HFFc6 (cell line): ENCODE measurements at places on chromosomes 6 and 20. TPM values are rescaled to one million over a fixed set of nuclear protein-coding genes. Genes with fewer than 3 reads are reported as not detected.

The TRAPPC3L gene
- 0.24 to 0.44 TPM (median 0.34 TPM) in 3 replicates for total RNA-seq

DNA sequence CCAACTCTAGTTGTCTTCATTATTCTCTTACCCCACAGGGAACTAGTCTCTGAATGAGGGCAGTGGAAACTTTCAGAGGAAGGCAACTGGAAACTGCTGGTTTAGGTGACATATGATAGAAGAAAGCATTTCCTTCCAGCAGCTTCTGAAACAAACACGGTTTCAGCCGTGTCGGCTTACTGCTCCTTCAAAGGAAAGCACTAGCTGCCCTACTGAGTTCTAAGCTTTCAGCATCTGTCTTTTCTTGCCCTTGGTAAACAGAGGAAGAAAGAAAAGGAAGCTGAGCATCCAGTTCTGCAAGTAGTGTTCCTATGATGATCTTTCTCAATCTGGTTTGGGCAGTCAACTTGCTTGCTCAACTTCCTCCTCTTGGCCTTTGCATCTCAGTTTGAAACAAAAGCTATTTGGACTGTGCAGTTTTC lies 117.5 kb upstream of the CEP85L start:
- no peak for DNase-seq

- DNase-seq = no peak
Measured at GRCh38 chr6:136956590-136957544, 34.8 kb downstream of the SLC35D3 start.

The SENP6 gene
- 55.7 to 56.9 TPM (median 56.4 TPM) in 3 replicates for total RNA-seq

The METTL24 gene
- total RNA-seq = not detected in 2 replicates

The RBM24 gene
- 26.3 to 34.3 TPM (median 31.9 TPM) in 3 replicates for total RNA-seq

DNA sequence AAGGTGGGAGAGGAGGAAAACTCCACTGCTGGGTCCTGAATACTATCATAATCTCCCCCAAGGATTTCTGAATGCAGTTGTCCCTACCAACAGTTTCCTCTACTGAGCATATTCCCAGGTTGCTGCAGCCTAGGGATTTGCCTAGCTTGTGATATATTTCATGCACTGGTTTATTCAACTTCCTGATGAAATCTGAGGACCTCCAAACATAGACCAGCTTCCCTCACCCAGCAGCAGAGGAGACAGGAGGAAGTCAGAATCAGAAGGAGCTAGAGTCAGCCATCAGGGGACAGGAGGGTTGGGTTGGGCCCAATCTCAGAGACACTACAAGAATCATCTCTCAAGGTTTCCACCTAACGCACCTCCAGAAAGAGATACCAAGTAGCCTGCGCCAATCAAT lies 138.4 kb upstream of the TOP1 start:
- DNase-seq = no peak

The ULBP2 gene
- 19.8 to 24.0 TPM (median 22.6 TPM) in 3 replicates for total RNA-seq

The SFTA2 gene
- total RNA-seq = not detected in 2 replicates

The PABPC1L gene
- total RNA-seq = 17.4 to 24.2 TPM (median 18.0 TPM) in 3 replicates

The ATP6V1G2 gene
- 2.8 to 4.1 TPM (median 3.3 TPM) in 3 replicates for total RNA-seq

The LIN28B gene
- not detected in 3 replicates for total RNA-seq

DNA sequence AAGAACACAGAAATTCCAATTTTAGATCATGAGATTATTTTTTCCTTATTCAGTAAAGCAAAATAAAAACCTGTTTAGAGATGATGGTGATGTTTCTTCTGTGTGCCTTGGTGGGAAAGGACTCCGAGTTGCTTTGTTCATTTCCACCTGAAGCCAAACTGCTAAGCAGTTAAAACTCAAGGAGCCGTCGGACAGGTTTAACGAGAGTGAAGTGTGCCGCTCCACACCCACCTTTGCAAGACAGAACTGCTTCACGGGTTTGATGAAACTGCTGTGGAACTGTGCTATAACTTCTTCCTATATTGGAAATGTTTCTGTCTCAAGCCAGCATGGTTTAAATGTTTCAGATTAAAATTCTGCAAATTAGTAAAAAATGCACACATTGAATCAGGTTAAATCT lies 9.2 kb upstream of the DSP start:
- DNase-seq = no peak

The PGBD1 gene
- total RNA-seq = 2.8 to 4.3 TPM (median 4.2 TPM) in 3 replicates

The SLC22A3 gene
- not detected in 2 replicates for total RNA-seq

DNA sequence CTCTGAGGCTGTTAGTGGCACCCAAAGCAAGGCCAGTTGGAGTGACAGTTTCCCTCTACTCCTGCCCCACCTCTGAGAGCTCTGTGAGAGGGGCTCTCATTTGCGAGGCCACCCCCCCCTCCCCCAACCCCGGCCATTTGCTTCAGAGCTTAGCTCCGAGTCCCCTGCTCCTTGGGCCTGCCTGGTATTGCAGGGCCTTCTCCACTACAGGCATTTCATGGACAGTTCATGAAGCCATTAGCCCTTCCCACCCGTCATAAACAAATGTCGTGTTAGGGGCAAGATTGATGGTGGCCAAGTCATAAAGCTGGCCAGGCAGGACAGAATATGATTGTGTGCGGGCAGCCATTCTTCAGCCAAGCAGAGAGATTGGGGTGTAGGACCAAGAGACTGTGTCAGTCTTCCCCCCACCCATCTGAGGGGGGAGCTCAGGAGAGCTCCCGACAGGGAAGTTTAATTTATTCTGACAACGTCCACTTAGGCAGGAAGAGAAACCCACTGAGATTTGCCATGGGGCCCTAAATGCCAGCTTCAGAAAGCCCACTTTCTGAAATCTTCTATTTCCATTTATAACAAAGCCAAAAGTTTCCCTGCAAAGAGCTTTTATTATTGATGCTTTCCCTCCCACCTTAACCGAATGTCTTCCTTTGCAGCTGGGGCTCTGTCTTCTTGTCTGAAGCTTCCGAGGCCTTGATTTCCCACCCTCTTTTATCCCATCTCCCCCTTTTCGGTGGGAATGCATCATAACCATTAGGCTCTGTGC lies 7.2 kb downstream of the FOXC1 start:
- no peak for DNase-seq

- no peak for DNase-seq
Measured at GRCh38 chr6:75169689-75170586, 35.9 kb downstream of the COL12A1 start.

- DNase-seq = no peak
Measured at GRCh38 chr20:976033-976432, 26.1 kb downstream of the RSPO4 start.

The MYL9 gene
- total RNA-seq = 1,161 to 1,631 TPM (median 1,206 TPM) in 3 replicates

DNA sequence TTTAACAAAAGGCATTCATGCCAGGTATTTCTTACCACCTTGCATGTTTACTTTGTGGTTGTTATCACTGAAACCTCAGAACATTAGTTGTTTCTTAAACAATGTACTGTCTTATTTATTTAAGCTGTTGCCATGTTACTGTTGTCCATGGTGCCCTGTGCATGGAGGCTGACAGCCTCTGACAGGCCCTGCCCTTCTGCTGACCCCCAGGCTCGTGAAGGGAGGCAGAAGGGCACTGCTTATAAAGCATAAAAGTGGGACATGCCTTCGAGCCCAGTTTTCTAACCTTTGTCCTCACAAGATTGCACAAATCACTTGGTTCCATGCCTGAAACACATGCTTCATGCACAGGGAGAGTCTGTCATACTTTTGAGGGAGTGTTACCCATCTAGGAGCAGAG lies 46.7 kb upstream of the CLIC5 start:
- no peak for DNase-seq

GRCh38 chr20:16128538-16129106 lies 444.6 kb downstream of the KIF16B start:
- DNase-seq = no peak

The FAM83B gene
- total RNA-seq = not detected in 3 replicates

DNA sequence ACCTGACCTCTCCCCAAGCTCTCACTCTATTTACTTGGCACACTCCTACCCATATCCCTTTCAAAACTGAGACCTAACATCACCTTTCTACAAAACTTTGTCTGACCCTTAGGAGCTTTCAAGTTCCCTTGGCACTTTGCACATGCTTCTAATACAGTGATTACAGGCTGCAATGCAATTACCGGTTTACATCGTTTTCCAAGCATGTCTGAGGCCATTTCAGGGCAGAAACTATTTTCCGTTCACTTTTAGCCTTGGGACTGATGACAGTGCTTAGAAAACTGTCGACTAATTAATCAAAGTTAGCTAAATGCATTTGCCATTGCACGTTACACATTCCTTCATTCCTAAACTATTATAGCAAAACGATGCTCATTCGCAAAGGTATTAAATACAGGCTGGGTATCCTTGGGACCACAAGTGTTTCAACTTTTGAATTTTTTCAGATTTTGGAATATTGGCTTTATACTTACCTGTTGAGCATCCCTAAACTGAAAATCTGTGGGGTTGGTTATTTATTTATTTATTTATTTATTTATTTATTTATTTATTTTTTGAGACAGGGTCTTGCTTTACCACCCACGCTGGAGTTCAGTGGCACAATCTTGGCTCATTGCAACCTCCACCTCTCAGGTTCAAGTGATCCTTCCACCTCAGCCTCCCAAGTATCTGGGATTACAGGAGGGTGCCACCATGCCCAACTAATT lies 3.3 kb downstream of the RARS2 start:
- DNase-seq = no peak

DNA sequence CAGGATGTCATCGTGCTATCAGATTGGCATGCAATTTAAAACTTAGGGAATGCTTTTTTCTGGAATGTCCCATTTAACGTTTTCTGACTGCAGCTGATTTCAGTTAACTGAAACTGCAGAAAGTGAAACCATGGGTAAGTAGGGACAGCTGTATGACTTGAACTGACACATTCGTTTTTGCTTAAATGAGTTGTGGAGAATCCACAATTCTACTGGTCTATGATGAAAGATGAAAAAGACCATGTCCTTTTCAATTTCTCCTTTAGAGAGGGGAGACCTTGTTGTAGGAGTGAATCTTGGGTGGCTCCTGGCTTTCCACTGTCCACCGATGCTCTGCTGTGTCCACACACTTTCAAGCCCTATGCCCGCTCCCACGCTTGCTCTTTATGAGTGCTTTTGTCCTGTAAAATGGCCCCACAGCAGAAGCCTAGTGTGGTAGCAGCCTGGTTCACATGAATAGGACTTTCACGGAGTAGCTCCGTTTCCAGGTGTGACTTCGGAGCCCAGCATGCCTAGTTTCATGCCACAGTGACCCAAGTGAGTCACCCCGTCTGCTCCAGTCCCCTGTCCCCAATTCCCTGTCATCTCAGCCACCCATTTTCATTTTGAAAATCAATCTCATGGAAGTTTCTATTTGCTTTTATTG lies 21.9 kb downstream of the DYNLT1 start:
- DNase-seq = no peak

- no peak for DNase-seq
Measured at GRCh38 chr6:15901141-15902115, 227.5 kb upstream of the MYLIP start.

DNA sequence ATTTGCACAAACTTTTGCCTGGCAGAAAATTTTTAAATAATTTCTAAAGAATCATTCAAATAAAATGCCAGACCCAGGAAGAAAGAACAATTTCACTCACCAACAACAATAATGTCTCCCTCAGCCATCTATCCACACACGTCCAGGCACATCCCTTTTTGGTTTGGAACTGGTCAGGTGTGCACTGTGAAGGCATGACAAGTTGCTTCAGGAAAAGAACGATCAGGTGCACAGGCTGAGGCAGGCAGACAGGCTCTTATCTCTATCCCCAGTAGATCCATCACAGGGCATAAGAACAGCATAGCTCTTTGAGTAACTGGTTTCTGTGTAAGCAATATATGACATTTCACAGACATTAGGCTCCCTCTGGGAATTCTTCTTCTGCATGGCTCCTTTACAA lies 18.1 kb upstream of the NXT1 start:
- DNase-seq = no peak

GRCh38 chr20:46148313-46149208 lies 30.4 kb downstream of the CD40 start:
- DNase-seq = no peak

DNA sequence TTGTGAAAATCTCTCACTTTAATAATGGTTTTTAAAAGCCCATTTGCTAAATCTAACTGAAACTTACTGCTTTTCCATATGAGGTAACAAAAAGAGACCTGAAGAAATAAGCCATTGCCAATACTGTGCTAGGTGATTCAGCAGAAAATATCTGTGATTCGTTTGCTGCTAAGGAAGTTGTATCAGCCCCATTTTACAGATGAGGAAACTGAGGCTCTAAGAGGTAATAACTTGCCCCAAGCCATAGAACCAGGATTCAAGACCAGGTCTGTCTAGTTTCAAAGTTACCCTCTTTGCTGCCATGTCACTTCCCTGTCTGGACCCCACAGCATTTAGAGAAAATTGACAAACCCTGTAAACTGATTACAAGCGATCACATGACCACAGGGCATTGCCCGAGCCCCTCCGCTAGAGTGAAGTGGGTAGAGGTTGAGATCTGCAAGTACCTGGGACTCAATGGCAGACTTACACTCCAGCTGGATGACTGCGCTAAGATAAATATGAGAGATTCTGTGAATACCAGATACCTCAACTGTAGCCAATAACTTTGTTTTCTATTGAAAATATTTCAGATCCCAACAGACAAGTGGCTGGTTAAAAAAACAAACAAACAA lies 69.3 kb downstream of the TNFRSF21 start:
- DNase-seq = no peak

DNA sequence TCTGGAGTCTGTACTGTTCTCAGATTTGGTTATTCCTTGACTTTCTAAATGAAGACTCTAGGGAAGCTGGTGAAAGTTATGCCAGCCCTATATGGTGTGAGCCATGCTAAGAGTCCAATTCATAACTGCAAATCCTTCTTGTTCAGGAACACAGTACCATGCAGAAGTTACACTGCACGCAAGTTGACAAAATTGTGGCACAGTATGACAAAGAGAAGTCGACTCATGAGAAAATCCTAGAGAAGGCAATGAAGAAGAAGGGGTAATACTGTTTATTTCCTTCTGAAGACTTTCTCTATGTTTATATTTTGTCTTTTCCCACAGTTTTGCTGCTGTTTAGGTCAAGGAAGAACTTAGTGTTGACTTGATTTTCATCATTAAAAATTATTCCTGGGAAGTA lies 61.2 kb upstream of the LAMP5 start:
- no peak for DNase-seq

GRCh38 chr20:14953736-14954135 lies 616.3 kb upstream of the FLRT3 start:
- no peak for DNase-seq

The EPM2A gene
- 3.1 to 5.1 TPM (median 5.0 TPM) in 3 replicates for total RNA-seq

DNA sequence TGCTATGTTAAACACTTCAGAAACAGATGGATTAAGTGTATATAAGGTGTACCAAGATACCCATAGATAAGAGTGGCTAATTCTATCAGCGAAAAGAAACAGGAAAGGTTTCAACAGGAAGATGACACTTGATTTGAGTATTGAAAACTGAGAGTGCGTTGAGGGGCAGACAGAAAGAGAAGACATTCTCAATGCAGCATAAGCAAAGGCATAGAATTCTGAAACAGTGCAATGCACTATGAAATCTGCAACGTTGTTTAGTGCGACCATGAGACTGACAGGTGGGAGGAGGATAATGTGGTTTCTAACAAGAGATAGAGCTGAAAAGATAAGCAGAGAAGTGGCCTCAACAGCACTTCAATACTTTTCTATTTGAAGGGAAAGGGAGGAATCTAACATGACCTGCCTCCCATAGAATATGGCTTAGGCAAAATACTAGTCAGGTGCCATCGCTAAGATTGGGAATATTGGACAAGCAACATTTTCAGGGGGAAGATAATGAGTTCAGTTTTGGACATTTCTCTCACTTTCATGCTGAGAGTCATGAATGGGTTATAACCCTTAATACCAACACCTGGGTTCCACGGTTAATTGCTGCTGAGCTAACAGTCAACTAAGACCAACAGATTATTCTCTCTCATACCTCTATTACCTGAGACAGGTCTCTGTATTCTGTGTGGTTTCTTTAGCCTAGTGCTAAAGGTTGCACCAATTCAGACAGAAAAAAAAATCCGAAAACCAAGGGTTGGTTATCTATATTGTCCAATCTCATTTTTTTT lies 312.9 kb upstream of the ARID1B start:
- DNase-seq = no peak

The HCK gene
- not detected in 3 replicates for total RNA-seq

The LY86 gene
- not detected in 3 replicates for total RNA-seq

The HLA-DPA1 gene
- 1.7 to 3.2 TPM (median 2.4 TPM) in 3 replicates for total RNA-seq

The WFDC5 gene
- total RNA-seq = not detected in 3 replicates
